ENCODE measurements at places on chromosomes 11 and 22. TPM values are rescaled to one million over a fixed set of nuclear protein-coding genes. Genes with fewer than 3 reads are reported as not detected.

The ANGPTL5 gene
- polyA plus RNA-seq = 0.42 TPM

The MIOX gene
- polyA plus RNA-seq = not detected

The SPDYC gene
- polyA plus RNA-seq = not detected

The RIN1 gene
- not detected for polyA plus RNA-seq

The SESN3 gene
- polyA plus RNA-seq = 26.0 TPM

The NPAS4 gene
- polyA plus RNA-seq = not detected

The VWCE gene
- polyA plus RNA-seq = not detected

The PRR33 gene
- polyA plus RNA-seq = not detected

The GPHA2 gene
- polyA plus RNA-seq = not detected

The CAT gene
- polyA plus RNA-seq = 10.2 TPM

The GGTLC3 gene
- not detected for polyA plus RNA-seq

The LRRC74B gene
- polyA plus RNA-seq = not detected

The KLHL35 gene
- polyA plus RNA-seq = 0.74 TPM

The OR9G4 gene
- not detected for polyA plus RNA-seq

Data from Purkinje cell (primary cell).